ENCODE measurements at places on chromosomes 5 and 9.

- DNase-seq: no peak
Measured at GRCh38 chr5:154296525-154297159, 106.1 kb downstream of the GALNT10 start.

GRCh38 chr5:10633271-10634049, 69.6 kb downstream of the ANKRD33B start:
- DNase-seq: no peak

GRCh38 chr5:116372931-116373597, 201.6 kb downstream of the SEMA6A start:
- no peak for DNase-seq

- no peak for DNase-seq
Measured at GRCh38 chr5:78795757-78796156, 147.2 kb upstream of the LHFPL2 start.

GRCh38 chr5:34708777-34709176, 52.6 kb downstream of the RAI14 start:
- DNase-seq: no peak

- DNase-seq: no peak
Measured at GRCh38 chr9:99118782-99119466, 14.0 kb downstream of the TGFBR1 start.

DNA sequence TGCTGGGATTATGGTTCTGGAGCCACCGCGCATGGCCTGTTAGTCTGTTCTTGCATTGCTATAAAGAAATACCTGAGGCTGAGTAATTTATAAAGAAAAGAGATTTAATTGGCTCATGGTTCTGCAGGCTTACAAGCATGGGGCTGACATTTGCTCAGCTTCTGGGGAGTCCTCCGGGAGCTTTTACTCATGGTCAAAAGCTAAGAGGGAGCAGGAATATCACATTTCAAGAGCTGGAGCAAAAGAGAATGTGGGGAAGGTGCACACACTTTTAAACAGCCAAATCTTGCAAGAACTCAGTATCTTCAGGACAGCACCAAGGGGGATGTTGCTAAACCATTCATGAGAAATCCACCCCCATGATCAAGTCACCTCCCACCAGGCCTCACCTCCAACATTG, 12.1 kb downstream of the JAK2 start:
- DNase-seq: no peak

GRCh38 chr5:146704949-146705665, 173.4 kb downstream of the PPP2R2B start:
- no peak for DNase-seq

GRCh38 chr5:158837908-158838307, 261.8 kb downstream of the EBF1 start:
- DNase-seq: no peak

- no peak for DNase-seq
Measured at GRCh38 chr9:133892193-133892920, 99.8 kb downstream of the VAV2 start.

- DNase-seq: peak; percentile 60
Measured at GRCh38 chr5:176822041-176822792, 11.9 kb downstream of the UNC5A start.

GRCh38 chr5:142911775-142912174, 141.6 kb downstream of the ARHGAP26 start:
- no peak for DNase-seq

DNA sequence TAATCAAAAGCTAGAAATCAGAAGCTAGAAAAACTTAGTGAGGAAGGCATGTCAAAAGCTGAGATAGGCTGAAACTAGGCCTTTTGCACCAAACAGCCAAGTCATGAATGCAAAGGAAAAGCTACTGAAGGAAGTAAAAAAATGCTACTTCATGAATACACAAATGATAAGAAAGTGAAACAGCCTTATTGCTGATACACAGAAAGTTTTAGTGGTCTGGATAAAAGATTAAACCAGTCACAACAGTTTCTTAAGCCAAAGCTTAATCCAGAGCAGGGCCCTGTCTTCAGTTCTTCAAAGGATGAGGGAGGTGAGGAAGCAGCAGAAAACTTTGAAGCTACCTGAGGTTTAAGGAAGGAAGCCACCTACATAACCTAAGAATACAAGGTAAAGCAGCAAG, 102.5 kb upstream of the SH3GL2 start:
- no peak for DNase-seq

DNA sequence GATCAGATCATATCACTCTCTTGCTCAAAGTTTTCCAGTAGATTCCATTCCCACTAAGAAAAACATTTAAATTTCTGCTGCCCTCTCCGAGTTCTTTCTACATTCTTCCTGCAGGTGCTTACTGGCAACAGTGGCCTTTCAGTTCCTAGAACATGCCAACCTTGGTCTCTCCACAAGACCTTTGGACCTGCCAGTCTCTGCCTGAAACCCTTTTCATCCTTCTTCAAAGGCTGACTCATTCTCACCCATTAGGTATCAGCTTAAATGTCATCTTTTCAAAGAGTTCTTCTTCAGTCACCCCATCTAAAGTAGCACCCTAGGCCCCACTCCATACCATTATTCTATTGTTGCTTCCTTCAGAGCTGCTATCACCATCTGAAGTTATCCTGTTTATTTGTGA, 21.8 kb downstream of the PPIC start:
- no peak for DNase-seq

- no peak for DNase-seq
Measured at GRCh38 chr5:179217356-179217755, 127.9 kb downstream of the ADAMTS2 start.

DNA sequence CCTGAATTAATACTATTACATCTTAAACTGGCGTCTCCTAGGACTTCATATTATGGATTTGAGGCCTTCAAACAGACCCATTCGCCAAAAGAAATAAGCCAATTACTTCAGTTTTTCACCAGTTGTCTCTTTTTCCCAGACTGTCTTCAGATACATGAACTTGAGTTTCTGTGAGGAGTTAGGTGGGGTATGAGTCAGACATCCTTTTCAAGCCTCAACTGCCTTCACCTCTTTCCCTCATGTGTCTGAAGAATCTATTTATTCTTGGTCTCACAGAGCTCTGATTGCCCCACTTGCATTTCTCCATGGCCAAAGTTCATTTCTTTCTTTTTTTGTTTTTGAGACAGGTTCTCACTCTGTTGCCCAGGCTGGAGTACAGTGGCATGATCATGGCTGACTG, 12.5 kb downstream of the WNT8A start:
- peak; percentile 22 for DNase-seq

GRCh38 chr9:128374221-128374675, 3.1 kb downstream of the URM1 start:
- DNase-seq: no peak

- no peak for DNase-seq
Measured at GRCh38 chr9:73091909-73092308, 59.8 kb upstream of the ANXA1 start.

- DNase-seq: no peak
Measured at GRCh38 chr9:135758870-135759269, 56.9 kb downstream of the KCNT1 start.

DNA sequence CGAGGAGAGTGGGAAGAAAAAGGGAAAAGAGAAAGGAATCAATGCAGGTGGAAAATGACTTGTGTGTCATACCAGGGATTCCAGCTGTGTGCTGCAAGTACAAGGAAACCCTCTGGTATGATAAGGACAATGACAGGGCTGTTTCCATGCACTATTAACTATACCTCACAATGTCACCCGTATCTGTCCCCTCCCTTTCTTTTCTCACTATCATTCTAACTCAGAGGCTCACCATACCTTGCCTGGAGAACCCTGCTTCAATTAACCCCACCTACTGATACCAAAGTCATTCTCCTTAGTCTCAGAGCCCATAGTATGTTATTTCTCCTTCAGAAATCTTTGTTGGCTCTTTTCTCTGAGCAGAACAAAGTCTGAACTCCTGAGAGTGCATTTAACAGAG, 236.2 kb upstream of the NREP start:
- no peak for DNase-seq

DNA sequence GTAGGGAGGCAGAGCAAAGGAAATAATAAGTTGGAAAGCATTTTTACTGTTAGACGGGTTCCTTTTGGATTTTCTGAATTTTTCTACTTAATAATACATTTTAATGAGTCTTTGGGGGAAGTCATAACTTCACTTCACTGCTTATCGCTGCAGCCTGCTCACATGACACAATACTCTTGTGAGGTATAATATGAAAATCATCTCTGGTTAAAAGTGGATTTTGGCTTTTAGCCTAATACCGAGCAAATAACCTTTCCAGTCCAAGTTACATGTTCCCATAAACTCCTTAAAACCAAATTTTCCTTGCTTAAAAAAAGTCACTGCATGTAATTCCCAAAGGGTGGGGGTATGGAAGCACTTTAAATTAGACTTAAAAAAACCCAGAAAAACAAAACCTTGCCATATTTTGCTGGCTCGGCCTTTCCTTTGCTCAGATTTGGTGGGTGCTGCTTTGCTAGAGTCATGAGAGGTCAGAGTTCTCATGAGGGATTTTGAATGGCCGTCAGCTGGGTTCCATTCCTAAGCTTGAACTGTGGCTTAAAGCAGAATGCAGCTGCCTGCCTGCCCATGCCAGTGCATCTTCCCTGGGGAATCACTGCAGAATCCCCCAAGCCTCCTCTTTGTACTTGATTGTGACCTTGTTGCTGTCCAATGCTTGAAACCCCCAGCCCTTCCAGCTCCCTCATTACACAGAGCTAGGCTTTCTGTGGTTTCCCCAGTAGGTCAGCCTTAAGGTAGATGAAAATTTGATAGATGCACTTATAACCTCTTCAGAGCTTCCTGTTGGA, 331.8 kb downstream of the KDM4C start:
- DNase-seq: no peak

GRCh38 chr5:126028336-126028735, 394.9 kb upstream of the GRAMD2B start:
- no peak for DNase-seq

- peak; percentile 22 for DNase-seq
Measured at GRCh38 chr5:159098603-159099436, 896 bp downstream of the EBF1 start.

DNA sequence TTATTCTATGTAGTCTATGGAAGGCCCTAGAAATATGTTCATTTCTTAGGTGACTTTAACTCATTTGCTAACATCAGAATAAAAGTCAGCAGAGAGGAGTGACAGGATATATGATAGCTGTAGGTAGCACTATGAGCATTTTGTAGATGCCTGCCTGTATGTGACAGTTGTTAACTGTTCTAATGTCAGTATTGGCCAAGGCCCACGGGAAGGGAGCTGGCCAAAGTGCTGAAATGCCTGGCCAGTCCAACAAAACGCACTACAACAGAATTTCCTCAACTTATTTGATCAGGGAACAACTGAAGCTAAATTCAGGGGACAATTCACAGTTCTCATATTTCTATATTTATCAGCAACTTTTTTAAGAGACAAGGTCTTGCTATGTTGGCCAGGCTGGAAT, 20.8 kb downstream of the SV2C start:
- DNase-seq: no peak

GRCh38 chr5:50824109-50824508, 157.7 kb downstream of the PARP8 start:
- DNase-seq: no peak

DNA sequence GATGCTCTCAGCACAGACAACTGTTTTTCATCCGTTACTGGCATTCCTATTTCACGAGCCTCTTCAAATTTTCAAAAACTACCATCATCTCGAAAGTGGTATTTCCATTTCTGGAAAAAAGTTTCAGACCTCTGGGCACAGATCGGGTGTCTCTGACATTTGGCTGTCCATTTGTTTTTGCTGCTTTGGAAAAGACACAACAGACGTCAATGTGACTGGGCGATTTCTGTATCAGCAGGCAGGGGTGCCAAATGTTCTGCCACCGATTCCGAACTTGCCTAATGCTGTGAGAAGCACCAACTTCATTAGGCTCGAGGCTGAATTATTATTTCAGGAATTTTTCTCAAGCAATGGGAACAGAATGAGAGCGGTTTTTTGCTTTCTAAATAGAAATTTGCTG, 105.6 kb downstream of the ARSB start:
- no peak for DNase-seq

DNA sequence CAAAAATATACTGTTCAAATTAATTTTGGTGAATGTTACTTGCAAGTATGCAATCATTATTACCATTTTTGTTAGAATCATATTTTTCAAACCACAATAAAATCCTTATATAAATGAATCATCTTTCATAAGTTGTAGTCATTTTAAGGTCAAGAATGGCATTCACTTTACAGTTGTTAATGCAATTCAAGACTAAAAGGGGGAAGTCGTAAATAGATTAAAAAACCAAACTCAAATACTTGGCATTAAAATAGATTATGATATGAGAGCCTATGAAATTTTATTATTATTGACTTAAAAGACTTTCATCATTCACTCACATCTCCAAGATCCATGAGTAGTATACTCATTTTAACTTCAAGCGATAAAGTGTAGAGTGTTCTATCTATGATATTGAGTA, 11.6 kb downstream of the CDH9 start:
- DNase-seq: no peak

DNA sequence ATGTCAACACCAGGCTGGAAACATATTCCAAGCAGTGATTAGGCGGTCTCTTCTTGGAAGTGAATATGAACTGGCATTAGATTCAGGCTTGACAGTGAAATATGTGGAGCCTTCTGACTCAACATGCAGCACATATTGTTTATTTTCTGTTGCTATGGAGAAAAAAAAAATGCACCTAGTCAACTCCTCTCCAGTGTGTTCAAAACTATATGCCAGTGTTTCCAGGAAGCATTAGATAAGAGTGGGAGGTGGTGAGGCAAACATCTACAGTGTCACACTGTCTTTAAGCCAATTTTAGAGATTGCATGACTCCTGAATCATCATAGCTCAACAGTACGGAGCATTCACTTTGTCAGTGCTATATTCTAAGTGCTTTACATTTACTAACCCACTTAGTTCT, 117.9 kb downstream of the HCN1 start:
- DNase-seq: no peak

DNA sequence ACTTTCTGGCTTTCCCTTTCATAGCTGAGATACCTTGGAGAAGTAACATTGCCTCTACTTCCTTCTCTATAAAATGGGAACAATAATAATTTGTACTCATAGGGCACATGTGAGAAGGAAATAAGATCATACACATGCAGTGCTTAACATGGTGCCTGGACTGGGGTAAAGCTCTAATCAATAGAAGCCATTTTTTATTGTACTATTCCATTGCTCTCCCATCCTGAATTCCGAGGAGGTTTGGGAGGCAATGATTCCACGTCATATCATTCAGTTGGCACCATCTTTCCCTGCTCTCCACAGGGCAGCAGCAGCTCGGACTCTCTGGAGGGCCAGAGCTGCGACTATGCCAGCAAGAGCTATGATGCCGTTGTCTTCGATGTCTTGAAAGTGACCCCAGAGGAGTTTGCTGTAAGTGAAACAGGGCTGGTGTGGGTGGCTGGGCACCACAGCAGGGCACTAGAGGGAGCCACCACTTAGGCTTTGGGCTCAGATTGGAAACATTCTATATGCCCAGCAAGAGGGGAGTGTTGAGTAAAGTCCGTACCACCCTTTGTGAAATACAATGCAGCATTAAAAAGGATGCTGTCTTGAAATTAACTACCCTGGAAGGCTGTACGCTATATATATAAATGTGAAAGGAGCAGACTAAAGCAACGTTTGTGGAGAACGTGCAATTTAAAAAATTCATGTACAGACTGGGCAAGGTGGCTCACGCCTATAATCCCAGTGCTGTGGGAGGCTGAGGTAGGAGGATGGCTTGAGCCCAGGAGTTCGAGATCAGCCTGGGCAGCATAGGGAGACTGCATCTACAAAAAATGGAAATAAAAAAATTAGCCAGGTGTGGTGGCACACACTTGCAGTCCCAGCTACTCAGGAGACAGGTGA, 51.2 kb downstream of the RALGPS1 start:
- DNase-seq: no peak

Data from foreskin keratinocyte (primary cell).